ENCODE measurements at places on chromosomes 13 and 19. TPM values are rescaled to one million over a fixed set of nuclear protein-coding genes. Genes with fewer than 3 reads are reported as not detected.

Gene FBXL3
- 40.4 TPM for total RNA-seq

Gene THSD8
- total RNA-seq: 2.5 TPM

Gene ZNF69
- total RNA-seq: 0.71 TPM

Gene PCID2
- 22.5 TPM for total RNA-seq

Gene LRG1
- 1.8 TPM for total RNA-seq

Gene PODNL1
- 1.3 TPM for total RNA-seq

Gene RNF225
- total RNA-seq: not detected

Gene LRRC8E
- 0.26 TPM for total RNA-seq

Gene AP3D1
- total RNA-seq: 71.9 TPM

Gene LDLR
- 8.6 TPM for total RNA-seq

Gene GZMM
- total RNA-seq: not detected

Gene SELENOV
- total RNA-seq: not detected

Gene COX6B2
- total RNA-seq: not detected

Gene AMER2
- 0.04 TPM for total RNA-seq

Gene EFNA2
- not detected for total RNA-seq

Gene KASH5
- not detected for total RNA-seq

Gene EXOSC5
- total RNA-seq: 42.3 TPM

All from psoas muscle (tissue), 8 donors.